Activated CD8-positive, alpha-beta T cell treated with anti-CD3 and anti-CD28 coated beads for 36 hours (primary cell): ENCODE measurements at places on chromosomes 3 and 15. TPM values are rescaled to one million over a fixed set of nuclear protein-coding genes. Genes with fewer than 3 reads are reported as not detected.

DCLK3 gene
- not detected for total RNA-seq

DNA sequence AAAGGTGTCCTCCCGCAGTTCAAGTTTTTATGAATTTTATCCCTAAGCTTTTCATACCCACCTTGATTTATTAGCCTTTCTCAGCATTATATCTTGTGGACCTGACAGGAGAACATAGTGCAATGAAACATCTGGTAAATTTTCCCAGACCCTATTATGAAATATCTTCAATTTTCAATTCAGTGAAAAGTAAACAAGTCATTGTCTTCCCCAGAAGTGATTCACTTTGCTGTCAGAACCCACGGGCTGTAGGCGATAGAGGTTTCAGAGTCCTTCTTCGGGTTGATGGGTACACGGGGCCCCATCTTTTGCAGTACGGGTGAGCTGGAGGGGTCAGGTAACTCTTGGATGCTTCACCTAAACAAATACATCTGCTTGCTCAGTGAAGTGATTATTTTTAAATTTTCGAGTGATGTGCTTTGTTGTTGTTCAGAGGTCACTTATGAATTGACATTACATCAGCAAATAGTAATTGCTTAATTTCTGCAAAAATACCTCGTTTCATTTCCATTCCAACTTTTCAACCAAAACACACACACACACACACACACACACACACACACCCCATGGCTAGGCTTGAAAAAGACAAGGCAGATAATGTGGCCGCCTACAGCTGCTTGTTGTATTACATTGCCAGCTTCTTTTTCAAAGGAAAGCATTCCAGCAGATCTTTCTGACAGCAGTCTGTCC is 102.9 kb downstream of the SEMA6D start:
- H3K36me3 ChIP-seq = no peaks in the 10 kb centered on the region
- H3K4me1 ChIP-seq = no peaks in the 10 kb centered on the region
- no peak for DNase-seq
- H3K27ac ChIP-seq = no peak overlapping the region
- no peaks in the 10 kb centered on the region for H3K27me3 ChIP-seq
- no peak overlapping the region for H3K4me3 ChIP-seq

- H3K4me3 ChIP-seq = no peak overlapping the region
- no peak overlapping the region for H3K27ac ChIP-seq
- no peaks in the 10 kb centered on the region for H3K4me1 ChIP-seq
- no peaks in the 10 kb centered on the region for H3K36me3 ChIP-seq
Measured at GRCh38 chr3:61875046-61875844, 313.9 kb downstream of the PTPRG start.

GRCh38 chr15:93519599-93519998 is 430.6 kb upstream of the RGMA start:
- H3K4me1 ChIP-seq = no peaks in the 10 kb centered on the region
- H3K4me3 ChIP-seq = no peak overlapping the region
- H3K27ac ChIP-seq = no peak overlapping the region

DNA sequence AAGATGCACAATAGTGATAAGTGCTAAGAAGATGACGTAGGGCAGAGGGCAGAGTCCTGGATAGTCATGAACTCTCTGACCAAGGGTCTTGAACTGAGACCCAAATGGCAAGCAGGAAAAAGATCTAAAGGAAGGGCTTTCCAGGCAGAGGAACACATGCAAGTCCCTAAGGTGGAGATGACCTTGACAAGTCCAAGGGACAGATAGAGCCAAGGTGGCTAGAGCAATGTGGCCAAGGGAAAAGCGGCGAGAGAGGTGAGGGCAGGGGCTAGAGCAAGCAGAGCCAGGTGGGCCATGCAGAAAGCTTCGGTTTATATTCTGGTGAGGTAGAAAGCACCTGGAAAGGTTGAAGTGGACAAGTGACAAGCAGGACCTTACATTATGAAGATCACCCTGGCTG is 85.7 kb upstream of the EIF1B start:
- no peak overlapping the region for H3K4me3 ChIP-seq
- H3K27ac ChIP-seq = no peak overlapping the region
- no peaks in the 10 kb centered on the region for H3K27me3 ChIP-seq
- H3K36me3 ChIP-seq = no peaks in the 10 kb centered on the region
- H3K4me1 ChIP-seq = no peaks in the 10 kb centered on the region

MASP1 gene
- not detected for total RNA-seq

PAQR9 gene
- not detected for total RNA-seq

CAMK1 gene
- 45.7 TPM for total RNA-seq

DNA sequence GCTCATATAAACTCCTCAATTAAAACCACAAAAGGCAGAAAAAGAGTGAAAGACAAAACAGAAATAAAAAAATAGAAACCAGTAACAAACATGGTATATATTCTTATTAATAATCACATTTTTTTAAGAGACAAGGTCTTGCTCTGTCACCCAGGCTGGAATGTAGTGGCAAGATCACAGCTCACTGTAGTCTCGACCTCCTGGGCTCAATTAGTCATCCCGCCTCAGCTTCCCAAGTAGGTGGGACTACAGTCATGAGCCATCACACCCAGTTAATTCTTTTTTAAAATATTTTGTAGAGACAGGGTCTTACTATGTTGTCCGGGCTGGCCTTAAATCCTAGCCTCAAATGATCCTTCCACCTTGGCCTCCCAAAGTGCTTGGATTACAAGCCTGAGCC is 37.1 kb downstream of the FAM240A start:
- H3K27me3 ChIP-seq = peaks cover 14% of the 10 kb centered on the region
- H3K27ac ChIP-seq = no peak overlapping the region
- H3K4me1 ChIP-seq = no peaks in the 10 kb centered on the region
- no peaks in the 10 kb centered on the region for H3K36me3 ChIP-seq
- DNase-seq = no peak
- no peak overlapping the region for H3K4me3 ChIP-seq

DNA sequence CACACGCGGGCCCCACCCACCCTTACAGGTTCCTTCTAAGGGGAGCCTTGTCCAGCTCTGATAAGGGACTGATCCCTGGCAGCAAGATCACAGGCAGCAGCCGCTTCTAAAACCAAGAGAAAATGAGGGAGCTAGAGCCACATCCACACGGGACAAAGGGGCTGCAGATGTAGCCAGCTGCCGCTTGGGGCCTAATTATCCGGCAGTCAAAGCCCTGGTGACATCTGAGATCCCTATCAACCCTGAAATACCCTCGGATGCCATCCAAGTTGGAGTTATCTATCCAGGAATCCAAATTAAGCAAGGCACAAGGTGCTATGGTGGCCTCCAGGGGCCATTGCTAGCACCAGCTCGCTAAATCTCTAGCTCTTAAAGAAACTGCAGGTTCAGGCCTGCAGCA is 248.3 kb downstream of the VPS13C start:
- no peak for DNase-seq
- no peaks in the 10 kb centered on the region for H3K36me3 ChIP-seq
- H3K27ac ChIP-seq = no peak overlapping the region
- H3K27me3 ChIP-seq = peaks cover 5% of the 10 kb centered on the region

GRCh38 chr15:38843051-38843501 is 278.5 kb upstream of the RASGRP1 start:
- H3K27me3 ChIP-seq = peaks cover 9% of the 10 kb centered on the region
- H3K4me1 ChIP-seq = no peaks in the 10 kb centered on the region
- no peaks in the 10 kb centered on the region for H3K36me3 ChIP-seq
- DNase-seq = no peak
- no peak overlapping the region for H3K27ac ChIP-seq
- no peak overlapping the region for H3K4me3 ChIP-seq

DNA sequence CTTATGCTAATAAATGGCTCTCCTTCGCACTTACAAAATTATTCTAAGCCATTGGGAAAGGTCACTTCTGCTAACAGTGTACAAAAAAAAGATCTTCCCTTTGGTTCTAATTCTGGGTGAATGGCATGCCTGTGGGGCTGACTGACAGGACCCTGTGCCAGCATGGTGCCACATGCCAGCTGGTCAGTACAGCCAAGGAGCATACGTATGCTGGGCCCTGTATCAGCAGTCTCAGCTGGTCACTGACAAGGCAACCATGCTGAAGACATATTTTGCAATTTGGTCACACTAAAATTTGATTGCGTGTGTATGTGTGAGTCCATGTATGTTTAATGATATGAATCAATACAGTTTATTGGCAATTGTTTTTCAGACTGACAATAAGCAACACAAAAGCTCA is 246.1 kb downstream of the TBL1XR1 start:
- DNase-seq = no peak
- no peaks in the 10 kb centered on the region for H3K4me1 ChIP-seq
- no peak overlapping the region for H3K27ac ChIP-seq
- no peak overlapping the region for H3K4me3 ChIP-seq

RTP3 gene
- total RNA-seq = not detected

PDZRN3 gene
- not detected for total RNA-seq

GRCh38 chr3:156689608-156690007 is 15.2 kb downstream of the TIPARP start:
- H3K36me3 ChIP-seq = peaks cover 43% of the 10 kb centered on the region
- H3K4me1 ChIP-seq = peaks cover 66% of the 10 kb centered on the region
- H3K27me3 ChIP-seq = no peaks in the 10 kb centered on the region
- peak overlapping the region; percentile 9 for H3K27ac ChIP-seq
- H3K4me3 ChIP-seq = no peak overlapping the region

- H3K27me3 ChIP-seq = no peaks in the 10 kb centered on the region
- H3K4me1 ChIP-seq = peaks cover 11% of the 10 kb centered on the region
Measured at GRCh38 chr3:171339598-171339997, 120.6 kb downstream of the TNIK start.

RARRES1 gene
- total RNA-seq = not detected

DNA sequence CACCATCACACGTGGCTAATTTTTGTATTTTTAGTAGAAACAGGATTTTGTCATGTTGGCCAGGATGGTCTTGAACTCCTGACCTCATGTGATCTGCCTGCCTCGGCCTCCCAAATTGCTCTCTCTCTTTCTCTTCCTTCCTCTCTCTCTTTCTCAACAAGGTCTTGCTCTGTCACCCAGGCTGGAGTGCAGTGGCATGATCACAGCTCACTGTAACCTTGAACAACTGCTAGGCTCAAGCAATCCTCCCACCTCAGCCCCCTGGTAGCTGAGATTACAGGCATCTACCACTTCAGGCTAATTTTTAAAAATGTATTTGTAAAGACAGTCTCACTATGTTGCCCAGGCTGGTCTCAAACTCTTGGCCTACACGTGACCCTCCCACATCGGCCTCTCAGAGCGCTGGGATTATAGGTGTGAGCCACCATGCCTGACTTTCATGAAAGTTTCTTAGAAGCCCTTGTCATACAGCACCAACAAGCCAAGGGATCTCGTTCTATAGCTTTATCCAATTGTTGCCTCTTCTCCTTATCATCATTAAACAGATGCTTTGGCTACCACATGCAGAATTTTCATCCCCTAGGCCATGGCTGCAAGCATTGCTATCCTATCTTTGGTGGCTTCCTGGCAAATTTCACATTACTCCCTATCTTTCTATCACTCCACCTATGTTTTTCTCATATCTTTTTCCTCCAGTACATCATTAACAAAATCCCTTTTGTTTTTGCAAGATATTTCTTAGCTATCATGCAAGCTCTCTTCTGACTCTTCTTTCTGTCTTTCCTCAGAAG is 5.7 kb downstream of the CCDC32 start:
- H3K27me3 ChIP-seq = no peaks in the 10 kb centered on the region
- no peak for DNase-seq
- H3K4me1 ChIP-seq = peaks cover 31% of the 10 kb centered on the region
- peaks cover 3% of the 10 kb centered on the region for H3K36me3 ChIP-seq
- H3K27ac ChIP-seq = peak overlapping the region; percentile 43

DNA sequence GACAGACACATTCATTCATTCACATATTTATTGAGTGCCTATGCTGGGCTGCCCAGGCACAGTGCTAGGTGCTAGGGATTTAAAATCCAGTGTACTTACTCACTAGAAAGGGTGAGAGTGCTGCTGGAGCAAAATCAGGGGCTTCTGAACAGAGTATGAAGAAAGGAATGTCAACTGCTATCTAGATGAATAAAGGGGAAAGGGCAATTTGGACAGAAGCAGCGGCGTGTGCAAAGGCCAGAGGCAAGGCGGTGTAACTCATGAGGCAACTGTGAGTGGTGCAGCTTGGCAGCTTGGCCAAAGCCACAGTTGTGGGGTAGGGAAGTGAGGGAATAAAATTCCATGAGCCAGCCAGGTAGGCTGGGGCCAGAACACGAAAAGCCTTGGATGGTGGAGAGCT is 76.7 kb downstream of the RAD18 start:
- DNase-seq = no peak
- H3K36me3 ChIP-seq = peaks cover 57% of the 10 kb centered on the region
- no peak overlapping the region for H3K4me3 ChIP-seq

GRCh38 chr3:138395865-138396751 is 38.3 kb upstream of the ESYT3 start:
- no peaks in the 10 kb centered on the region for H3K4me1 ChIP-seq
- H3K27ac ChIP-seq = no peak overlapping the region

GRCh38 chr15:94353488-94353820 is 122.1 kb downstream of the MCTP2 start:
- no peak overlapping the region for H3K27ac ChIP-seq
- H3K4me1 ChIP-seq = no peaks in the 10 kb centered on the region
- no peak overlapping the region for H3K4me3 ChIP-seq

DNA sequence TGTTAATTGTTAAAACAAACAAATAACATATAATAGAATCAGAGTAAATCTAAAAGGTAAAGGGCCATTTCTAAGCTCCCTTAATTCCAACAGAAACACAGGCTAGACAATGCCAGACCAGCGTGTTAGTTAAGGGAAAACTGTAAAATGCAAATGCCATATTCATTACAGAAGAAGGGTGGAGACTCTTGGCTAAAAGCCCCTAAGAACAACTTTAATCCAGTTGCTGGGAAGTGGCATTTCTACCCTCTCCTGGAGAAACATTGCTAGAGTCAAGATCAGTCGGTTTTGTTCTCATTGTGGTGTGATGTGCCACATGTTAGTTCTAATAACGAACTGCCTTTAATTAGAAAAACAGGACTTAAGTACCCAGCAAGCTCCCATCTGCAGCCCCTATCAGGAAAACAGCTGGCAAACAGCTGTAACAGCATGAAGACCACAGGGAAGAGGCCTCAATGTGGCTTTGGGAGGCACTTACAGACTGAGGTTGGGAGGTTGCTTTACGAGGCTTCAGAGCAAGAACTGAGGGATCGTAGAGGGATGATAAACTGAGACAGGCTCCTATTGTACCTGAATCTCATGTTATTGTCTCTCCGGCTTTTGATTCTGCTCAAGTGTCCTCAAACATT is 1134.8 kb downstream of the ROBO1 start:
- no peaks in the 10 kb centered on the region for H3K4me1 ChIP-seq
- H3K27ac ChIP-seq = no peak overlapping the region
- no peaks in the 10 kb centered on the region for H3K27me3 ChIP-seq
- no peak overlapping the region for H3K4me3 ChIP-seq

DNA sequence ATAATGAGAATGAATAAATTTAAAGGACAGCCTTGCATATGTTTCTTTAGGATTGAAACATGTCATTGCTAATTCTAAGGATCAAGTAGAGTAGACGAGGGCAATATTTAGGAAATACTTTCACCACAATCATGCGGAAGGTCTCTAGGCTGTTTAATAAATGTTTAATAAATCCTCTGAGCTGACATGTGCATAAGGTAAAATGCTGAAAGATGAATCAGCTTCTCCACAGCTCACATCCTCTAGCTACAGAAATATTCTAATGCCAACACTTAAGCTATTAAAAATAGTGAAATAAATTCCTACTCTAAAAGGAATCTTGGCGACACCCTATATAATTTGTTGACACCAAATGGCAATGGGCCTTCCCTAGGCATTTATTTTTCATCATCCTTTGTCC is 407.3 kb downstream of the TBL1XR1 start:
- no peak for DNase-seq
- no peaks in the 10 kb centered on the region for H3K36me3 ChIP-seq
- H3K27me3 ChIP-seq = peaks cover 6% of the 10 kb centered on the region
- no peak overlapping the region for H3K4me3 ChIP-seq
- H3K27ac ChIP-seq = no peak overlapping the region
